Epithelial cell of proximal tubule (primary cell): ENCODE measurements at places on chromosomes 2 and 18.
A peak's percentile ranks its signal among the peaks of the same experiment; 100 is the strongest.

DNA sequence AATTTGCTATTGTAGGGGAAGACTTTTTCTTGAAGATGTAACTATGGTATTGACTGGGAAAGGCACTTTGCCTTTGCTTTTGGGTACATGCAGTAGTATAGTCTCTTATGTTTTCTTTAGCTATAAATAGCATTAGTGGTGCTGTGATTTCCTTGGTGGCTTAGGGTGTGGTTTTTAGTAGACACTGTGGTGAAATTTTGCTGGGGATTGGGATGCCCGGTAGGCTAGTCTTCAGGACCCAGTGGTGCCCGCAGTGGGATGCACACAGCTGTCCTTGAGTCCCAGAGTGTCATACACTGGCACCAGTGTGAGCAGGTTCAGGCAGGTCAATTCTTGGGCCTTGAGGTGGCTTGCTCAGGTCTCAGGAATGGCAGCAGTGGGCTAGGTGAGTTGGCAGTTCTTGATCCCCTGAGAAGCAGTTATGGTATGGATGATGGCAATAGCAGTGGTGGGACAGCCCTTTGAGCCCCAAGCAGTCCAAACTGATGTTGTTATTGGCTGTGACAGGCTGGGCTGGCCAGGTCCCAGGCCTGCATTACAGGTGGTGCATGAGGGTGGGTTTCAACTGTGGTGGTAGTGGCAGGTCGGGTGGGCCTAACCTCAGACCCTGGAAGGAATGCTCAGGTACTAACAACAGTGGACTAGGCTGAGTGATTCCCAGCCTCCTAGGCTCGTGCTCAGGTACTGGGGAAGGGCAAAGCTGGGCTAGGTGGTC, 124.3 kb downstream of the XRCC5 start:
- no peak for DNase-seq

GRCh38 chr18:34342960-34343359, 118.2 kb upstream of the NOL4 start:
- DNase-seq = peak; percentile 19

- no peak for DNase-seq
Measured at GRCh38 chr2:210269148-210269547, 43.9 kb upstream of the ACADL start.

GRCh38 chr2:146584316-146584715, 1260.5 kb upstream of the ACVR2A start:
- DNase-seq = no peak
